Right cardiac atrium (tissue), 5 donors: ENCODE measurements at places on chromosomes 3 and 15. TPM values are rescaled to one million over a fixed set of nuclear protein-coding genes. Genes with fewer than 3 reads are reported as not detected.

Gene ARGFX
- total RNA-seq, result not detected

Gene RPL15
- 1,027 TPM for total RNA-seq

Gene TGM5
- not detected for total RNA-seq

Gene PRSS50
- total RNA-seq, result not detected

Gene CCRL2
- total RNA-seq, result 3.1 TPM

Gene SYNPR
- 14.4 TPM for total RNA-seq

Gene GRK7
- not detected for total RNA-seq

Gene SLC12A8
- total RNA-seq, result 1.7 TPM

Gene EPB42
- total RNA-seq, result not detected

Gene LMOD3
- total RNA-seq, result 44.1 TPM

Gene ISLR
- 23.2 TPM for total RNA-seq

Gene C3orf22
- not detected for total RNA-seq

Gene CPNE9
- not detected for total RNA-seq

Gene LMAN1L
- 216 TPM for total RNA-seq

Gene GP5
- not detected for total RNA-seq

Gene LINGO1
- 12.1 TPM for total RNA-seq

Gene DCLK3
- total RNA-seq, result 0.09 TPM

Gene RETNLB
- total RNA-seq, result not detected

Gene TMC3
- not detected for total RNA-seq

Gene CCDC39
- not detected for total RNA-seq

Gene PPM1L
- 31.7 TPM for total RNA-seq

Gene RBP2
- total RNA-seq, result not detected

Gene ABHD14A
- 25.9 TPM for total RNA-seq

Gene ISL2
- not detected for total RNA-seq

Gene SCN11A
- 0.03 TPM for total RNA-seq

Gene NOX5
- total RNA-seq, result not detected

Gene CD200R1
- total RNA-seq, result 1.8 TPM

Gene ANKRD63
- 4.4 TPM for total RNA-seq

Gene GNB4
- total RNA-seq, result 17.7 TPM

Gene MYEF2
- total RNA-seq, result 15.2 TPM

Gene ARPIN
- total RNA-seq, result 12.9 TPM
